ENCODE measurements at places on chromosomes 2 and 18.

- no peak for DNase-seq
Measured at GRCh38 chr2:129813404-129813803, 166.1 kb upstream of the RAB6C start.

- no peak for DNase-seq
Measured at GRCh38 chr2:52210161-52210560, 1178.2 kb upstream of the NRXN1 start.

- DNase-seq = no peak
Measured at GRCh38 chr2:159187106-159187505, 99.4 kb downstream of the WDSUB1 start.

DNA sequence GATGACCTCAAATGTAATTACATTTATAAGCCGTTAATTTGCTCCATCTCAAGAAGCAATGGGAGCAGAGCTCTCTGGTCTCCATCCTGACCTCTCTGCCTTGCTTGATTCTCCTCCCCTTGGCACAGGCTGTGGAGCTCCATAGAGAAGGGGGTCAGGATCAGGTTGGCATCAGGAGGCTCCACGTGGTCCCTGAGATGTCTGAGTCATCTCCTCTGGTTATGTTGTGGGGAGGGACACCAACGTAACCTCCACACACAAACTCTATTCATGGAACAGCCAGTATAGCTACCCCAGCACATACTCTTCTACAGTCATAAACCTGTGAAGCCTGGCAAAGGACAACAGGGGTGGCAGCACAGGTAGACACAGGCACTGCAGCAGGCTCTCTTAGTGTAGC, 29.0 kb downstream of the TRABD2A start:
- no peak for DNase-seq
